ENCODE measurements at places on chromosomes 3 and 15.

- DNase-seq: no peak
Observed at GRCh38 chr3:139588450-139588849, 48.9 kb upstream of the RBP1 start.

DNA sequence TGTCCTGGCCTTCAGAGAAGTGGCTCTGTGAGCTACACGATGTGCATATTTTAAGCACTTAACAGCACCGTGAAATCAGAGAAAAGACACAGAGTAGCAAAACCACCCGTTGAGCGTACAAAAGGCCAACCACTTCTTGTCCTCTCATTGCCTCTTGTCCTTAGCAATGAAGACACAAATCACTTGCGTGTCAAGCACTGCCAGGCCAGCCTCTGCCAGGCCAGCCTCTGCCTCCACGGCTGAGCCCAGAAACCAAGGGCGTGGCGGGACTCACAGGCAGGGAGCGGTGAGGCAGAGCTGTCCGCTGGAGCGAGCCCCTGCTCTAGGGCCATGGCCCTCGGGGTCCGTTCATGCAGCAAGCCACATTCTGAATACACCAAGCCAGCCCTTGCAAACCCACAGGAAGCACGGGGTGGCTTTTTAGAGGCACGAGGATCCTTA is 4.0 kb downstream of the MUC4 start:
- DNase-seq: no peak

DNA sequence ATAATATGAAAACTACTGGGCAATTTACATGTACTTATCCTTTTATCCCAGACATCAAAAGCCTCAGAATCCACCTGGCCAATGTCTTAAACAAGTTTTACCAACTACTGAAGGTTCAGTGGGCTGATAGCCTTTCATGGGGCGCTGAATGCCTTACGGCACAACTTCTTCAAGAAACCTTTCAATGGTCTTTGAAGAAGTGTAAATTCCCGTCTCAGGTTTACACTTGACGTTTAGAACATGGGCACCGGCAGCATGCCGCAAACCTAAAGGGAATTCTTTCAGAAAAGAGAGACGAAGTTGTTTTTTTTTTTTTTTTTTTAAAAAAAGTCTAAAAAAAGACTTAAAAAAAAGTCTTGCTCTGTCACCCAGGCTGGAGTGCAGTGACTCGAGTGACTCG is 39.7 kb downstream of the ETV5 start:
- no peak for DNase-seq

- DNase-seq: no peak
Observed at GRCh38 chr3:190863119-190863465, 598 bp upstream of the GMNC start.

Measured in T-helper 1 cell (primary cell).